ENCODE measurements at places on chromosomes 13 and 19.

DNA sequence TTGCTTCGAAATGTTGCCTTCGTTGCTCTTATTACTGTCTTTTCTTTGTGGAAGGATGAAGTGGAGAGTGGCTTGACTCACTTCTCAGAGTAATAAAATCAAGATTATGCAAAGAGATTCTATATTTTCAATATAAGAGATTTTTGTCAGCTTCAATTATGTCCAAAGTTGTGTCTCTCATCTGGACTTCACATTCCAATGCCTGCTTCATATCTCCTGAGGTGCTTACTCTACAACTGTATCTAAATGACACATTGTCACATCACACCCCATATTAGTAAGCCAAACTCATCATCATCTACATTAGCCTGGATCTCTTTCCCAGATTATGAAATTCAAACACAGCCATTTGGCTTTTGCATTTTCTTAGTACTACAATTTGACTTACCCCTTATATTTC, 409.4 kb downstream of the DACH1 start:
- DNase-seq = no peak

GRCh38 chr13:50006426-50007135, 8.7 kb upstream of the KCNRG start:
- no peak for DNase-seq

DNA sequence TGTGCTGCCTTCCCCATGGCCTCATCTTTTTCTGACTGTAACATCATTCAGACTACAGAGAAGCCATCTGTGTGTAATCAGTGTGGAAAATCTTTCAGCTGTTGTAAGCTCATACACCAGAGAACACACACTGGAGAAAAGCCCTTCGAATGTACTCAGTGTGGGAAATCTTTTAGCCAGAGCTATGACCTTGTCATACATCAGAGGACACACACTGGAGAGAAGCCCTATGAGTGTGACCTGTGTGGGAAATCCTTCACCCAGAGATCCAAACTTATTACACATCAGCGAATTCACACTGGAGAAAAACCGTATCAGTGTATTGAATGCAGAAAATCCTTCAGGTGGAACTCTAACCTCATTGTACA, 17.2 kb upstream of the ZNF8 start:
- no peak for DNase-seq

DNA sequence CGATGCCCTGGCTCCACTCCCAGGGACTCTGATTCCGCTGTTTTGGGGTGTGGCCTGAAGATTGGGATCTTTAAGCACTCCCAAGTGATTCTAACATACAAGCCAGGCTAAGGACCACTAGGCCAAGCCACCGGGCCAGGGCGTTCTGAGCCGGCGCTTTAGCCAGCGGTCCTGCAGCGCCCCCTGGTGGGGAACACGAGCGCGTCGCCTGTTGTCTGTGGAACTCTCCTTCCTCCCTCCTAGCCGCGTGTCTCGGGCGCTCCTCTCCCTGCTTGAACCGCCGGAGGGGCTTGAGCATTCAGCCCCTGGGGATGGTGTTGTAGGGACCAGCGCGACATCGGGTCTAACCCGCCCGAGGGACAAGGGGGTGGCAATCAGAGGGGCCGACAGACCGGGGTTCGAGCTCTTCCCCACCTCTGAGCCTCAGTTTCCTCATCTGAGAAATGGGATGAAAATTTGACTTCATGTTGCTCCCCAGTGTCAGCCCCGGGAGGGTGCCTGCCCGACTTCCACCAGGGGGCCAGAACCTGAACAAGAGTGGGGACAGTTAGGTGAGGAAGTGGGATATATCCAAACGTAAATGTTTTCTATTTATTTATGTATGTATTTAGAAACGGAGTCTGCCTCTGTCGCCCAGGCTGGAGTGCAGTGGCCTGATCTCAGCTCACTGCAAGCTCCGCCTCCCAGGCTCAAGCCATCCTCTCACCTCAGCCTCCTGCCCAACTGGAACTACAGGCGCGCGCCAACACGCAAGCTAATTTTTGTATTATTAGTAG, 18.0 kb upstream of the PNMA8B start:
- peak; percentile 54 for DNase-seq

DNA sequence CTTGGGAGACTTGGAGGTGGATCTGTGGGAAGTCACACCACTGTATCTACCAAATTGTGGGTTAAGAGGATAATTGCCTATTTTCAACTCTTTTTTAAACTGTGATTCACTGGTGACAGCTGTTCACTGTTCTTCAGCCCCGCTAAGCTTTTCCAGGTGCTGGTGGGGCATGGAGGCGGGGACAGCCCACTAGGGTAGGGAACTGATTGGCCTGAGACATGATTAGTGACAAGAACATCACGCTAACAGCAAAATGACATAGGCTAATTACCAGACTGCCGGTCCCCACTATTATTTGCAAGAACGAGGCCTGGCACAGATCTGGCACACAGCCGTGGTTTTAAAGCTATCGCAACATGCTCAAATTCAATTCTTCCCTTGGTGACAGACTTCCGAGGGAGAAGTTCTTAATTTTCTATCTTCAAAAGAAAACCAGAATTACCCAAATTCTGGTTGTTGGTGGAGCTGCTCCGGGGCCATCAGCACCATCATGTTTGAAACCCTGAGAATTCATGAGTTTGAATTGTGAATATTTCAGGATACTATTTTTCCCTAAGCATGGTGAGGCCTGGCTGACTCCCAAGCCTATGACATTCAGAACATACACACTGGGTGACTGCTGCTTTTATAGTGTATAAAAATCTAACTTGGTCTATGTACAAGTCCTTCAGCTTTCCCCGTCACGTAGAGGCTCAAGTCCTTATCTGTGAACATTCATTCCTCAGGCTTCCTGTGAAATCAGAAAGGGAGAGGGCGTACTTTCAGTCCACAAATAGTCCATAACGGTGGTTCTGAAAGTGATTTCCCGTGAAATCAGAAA, 17.9 kb downstream of the DOCK9 start:
- DNase-seq = no peak

DNA sequence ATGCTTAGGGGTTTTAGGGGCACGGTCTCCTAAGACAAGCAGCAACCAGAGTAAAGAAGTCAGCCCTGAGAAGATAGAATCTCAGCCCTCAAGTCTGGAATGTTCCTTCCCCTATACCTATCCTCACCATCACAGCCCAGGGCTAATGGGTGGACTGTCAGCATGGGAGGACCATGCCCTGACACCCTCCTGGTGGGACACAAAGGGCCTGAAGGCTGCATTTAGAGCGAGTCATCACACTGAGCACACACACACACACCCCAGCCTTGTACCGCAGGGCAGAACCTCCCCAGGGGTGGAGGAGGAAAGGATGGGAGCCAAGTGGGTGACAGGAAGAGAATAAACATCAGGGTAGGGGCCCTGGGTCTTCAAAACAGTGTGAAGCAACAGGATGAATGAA, 174.8 kb upstream of the SERP2 start:
- DNase-seq = no peak

- DNase-seq = no peak
Measured at GRCh38 chr13:19071161-19071936, 110.3 kb downstream of the TUBA3C start.

DNA sequence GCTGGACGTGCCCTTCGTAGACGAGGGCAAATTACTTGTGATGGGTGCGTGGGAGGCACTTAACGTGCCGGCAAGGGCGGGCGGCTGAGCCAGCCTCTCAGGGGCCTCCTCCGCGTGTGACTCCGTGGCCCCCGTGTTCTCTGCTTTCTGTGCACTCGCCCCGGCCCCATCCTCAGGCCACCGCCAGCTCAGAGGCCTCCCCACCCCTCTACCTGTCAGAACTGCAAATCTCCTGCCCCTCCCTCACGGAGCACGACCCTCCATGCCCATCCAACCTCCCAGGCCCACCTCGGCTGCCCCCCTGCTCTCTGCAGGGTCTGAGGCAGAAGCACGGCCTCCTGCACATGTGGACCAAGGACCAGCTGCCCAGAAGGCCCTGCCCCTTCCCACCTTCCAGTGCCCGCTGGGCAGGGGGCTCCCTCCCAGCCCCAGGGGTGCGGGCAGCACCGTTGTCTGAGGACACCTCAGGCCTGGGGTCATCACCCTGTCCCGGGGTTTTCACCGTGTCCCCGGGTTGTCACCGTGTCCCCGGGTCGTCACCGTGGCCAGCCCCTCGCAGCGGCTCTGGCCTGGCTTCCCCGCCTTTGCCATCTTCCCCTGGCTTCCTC, 44.5 kb downstream of the TMEM255B start:
- DNase-seq = no peak

- peak; percentile 2 for DNase-seq
Measured at GRCh38 chr13:27712421-27712820, 79.9 kb upstream of the GSX1 start.

DNA sequence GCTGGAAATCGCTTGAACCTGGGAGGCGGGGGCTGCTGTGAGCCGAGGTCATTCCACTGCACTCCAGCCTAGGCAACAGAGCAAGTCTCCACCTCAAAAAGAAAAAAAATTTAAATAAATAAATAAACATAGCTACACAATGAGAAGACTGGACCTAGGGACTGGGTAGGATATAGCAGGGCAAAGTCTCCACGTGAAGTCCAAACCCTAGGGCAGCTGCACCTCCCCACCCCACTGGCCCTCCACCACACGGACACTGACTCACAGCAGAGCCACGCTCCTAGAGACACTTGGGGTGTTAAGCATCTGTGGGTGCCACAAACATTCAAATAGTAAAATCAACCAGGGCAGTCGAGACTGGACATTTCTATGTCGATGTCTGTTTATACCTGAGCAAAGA, 7.1 kb downstream of the LATS2 start:
- DNase-seq = no peak

DNA sequence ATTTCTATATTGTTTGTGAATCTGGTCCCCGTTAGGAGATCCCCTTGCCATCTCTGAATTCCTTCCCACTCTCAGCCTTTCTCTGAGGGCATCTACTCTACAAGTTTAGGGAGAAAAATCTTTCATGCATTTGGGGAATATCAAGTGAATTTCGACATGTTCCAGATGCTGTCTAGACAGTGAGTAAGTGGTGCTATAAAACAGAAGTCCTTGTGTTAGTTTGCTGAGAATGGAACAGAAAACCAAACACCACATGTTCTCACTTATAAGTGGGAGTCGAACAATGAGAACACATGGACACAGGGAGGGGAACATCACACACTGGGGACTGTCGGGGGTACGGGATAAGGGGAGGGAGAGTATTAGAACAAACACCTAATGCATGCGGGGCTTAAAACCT, 5.1 kb downstream of the OR7A10 start:
- DNase-seq = no peak

DNA sequence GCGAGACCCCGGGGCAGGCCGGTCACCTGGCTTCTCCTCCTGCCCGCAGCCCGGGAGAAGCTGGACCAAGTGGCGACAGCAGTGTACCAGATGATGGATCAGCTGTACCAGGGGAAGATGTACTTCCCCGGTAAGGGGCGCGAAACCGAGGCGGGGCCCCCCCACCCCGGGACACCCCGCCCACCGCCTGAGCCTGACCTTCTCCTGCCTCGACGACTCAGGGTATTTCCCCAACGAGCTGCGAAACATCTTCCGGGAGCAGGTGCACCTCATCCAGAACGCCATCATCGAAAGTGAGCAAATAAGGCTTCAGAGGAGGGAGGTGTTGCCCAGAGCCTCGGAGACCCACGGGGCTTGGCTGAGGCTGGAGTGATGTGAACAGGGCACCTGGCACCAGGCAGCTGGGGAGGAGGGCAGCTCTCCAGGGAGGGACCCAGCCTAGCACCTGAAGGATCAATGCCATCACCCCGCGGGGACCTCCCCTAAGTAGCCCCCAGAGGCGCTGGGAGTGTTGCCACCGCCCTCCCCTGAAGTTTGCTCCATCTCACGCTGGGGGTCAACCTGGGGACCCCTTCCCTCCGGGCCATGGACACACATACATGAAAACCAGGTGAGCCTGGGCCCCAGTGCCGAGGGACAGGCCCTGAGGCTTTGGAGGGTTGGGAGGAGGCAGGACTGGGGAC, 629 bp downstream of the IZUMO4 start:
- DNase-seq = no peak

DNA sequence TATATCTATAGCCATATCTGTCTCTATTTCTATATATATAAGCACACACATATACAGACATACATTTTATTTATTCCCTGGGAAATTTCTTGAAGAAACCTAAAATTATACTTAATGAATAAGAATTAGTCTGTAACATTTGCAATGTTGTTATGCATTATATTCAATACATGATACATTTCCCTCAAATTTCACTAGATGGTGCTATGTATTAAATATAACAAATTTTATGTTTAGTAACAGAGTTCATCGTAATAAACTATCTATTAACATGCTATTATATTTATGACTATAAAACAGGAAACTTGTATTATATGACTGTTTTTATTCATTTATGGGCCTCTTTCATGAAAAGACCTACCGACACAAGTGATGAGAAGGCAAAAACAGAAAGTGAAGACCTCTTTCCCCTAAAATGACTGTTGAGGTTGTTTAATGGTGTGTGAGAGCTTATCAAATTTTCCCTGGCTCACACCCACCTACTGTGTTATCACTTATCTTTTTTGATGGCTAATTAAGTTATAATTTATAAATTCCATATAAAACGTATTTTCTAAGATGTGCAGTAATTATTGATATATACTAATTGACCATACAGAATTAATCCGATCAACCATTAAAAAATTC, 881.9 kb downstream of the SLITRK6 start:
- no peak for DNase-seq

DNA sequence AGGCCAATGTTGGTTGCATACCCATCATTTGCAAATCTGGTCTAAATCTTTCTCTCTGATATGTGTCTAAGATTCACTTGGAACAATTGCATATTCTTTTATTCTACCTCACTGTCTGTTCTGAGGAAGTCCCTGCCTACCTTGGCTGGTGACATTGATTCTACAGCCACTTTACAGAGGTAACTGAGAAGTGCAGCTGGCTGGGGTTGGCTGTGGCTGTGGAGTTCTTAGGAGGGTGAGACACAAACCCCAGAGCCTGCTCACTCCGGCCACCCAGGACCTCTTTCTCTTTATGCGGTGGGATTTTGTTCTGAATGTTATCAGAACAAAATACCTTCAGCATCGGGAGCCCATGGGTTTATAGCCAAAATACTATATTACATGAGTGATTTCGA, 54.5 kb upstream of the IRS2 start:
- no peak for DNase-seq

- DNase-seq = no peak
Measured at GRCh38 chr13:97627566-97627965, 193.6 kb downstream of the RAP2A start.

DNA sequence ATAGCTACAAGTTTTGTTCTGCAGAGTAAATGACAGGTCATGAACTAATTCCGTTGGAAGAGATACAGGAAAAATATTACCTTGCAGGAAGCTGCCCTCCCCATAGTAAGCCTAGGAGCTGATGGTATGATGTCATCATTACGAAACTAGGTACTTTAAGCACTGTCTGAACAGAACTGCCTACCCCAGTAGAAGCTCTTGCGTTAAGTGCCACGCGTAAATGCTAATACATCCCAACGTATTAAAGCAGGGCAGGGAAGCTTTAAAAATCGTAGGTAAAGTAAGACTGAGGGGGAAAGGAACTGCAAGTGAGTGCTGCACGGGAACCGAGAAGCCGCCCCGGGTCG, 572 bp downstream of the UGGT2 start:
- DNase-seq = no peak

DNA sequence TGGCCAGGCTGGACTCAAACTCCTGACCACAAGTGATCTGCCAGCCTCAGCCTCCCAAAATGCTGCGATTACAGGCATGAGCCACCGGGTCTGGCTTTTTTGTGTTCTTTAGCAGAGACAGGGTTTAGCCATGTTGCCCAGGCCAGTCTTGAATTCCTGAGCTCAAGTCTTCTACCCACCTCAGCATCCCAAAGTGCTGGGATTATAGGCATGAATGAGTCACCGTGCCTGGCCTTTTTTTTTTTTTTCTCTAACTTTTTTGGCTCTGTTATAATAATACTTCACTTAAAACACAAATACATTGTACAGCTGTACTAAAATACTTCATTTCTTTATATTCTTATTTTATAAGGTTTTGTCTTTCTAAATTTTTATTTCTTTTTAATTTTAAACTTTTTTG, 599.5 kb upstream of the PCDH9 start:
- DNase-seq = no peak

Data from stimulated activated CD8-positive, alpha-beta memory T cell treated with anti-CD3 and anti-CD28 coated beads, Interleukin-7, amount 100 ng/mL, for 1 hour (primary cell).